GM12891 (cell line): ENCODE measurements at places on chromosomes 16 and 17.

GRCh38 chr16:22887445-22887844 lies 73.5 kb downstream of the HS3ST2 start:
- no peak for DNase-seq

- no peak for DNase-seq
Measured at GRCh38 chr16:50683689-50684374, 2.7 kb upstream of the SNX20 start.

GRCh38 chr17:66929591-66929990 lies 34.9 kb upstream of the CACNG4 start:
- no peak for DNase-seq

DNA sequence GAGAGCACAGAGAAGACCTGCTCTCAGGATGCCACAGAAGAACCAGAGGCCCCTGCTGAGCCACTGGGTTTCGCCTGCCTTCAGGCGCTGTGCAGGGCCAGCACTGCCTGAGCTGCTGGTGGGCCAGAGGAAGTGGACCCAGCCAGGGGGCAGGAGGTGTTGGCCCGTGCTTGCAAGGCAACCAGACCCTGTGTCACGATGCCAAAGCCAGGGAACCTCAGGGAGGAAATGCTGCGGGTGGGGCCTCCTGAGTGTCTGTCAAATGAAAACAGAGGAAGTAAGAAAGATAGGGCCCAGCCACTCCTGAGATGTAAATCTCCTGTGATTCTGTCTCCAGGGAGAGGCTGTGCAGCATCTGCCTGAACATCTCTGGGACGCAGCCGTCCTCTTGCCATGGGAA lies 58.1 kb upstream of the ADORA2B start:
- DNase-seq: no peak
